Occipital lobe (tissue), 3 donors: ENCODE measurements at places on chromosomes 16 and 17.

- no peak for DNase-seq
Observed at GRCh38 chr17:51442088-51442865, 181.9 kb downstream of the UTP18 start.

DNA sequence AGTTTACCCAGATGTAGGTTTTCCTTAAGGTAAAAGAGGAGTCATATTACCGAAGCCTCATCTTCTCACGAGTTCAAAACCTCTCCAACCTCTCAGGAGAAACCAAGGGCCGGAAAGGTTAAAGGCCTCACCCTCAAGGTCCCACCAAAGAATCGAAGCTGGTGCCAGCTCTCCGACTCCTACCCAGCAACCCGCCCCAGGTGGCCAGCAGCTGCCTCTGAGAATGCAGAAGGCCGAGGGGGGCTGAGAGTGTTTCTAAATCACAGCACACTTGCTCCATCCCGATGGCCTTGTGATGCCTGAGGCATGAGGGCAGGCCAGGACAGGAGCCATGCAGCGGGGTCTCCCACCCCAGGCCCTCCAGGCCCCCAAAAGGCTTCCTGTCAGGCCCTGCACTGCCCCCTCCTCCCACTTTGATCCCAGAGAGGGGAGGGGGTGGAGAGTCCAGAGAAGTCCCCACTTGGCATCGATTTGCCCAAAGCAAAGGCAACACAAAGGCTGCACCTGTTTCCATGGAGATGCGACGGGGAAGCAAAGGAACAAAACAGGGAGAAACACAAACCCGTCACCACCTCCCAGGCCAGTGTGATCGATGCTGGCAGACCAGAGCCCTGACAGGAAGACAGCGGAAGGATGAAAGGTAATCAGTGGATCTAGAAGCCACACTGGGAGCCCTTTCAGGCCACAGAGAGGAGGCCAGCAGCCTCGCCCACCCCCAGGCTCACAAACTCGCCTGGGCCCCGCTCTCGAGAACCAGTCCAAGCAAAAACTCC is 39.0 kb downstream of the CUEDC1 start:
- DNase-seq = no peak

DNA sequence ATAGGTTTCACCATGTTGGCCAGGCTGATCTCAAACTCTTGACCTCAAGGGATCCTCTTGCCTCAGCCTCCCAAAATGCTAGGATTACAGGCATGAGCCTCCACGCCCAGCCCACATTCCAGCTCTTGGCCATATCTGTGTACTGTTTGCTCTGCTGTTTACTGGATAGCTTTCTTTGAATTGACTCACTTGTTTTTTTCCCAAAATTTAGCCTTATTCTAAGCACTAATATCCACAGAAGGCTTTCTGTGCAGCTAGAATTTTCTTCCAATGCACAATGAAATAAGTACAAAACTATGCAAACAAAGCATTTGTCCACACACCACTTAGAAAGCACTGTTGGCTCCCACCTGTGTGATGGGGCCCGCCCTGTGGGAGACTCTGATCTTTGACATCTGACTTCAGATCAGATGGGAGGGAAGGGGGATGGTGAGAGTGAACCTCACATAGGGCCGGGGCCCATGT is 72.2 kb downstream of the CLEC16A start:
- DNase-seq = no peak

GRCh38 chr16:31696968-31697743 is 169.5 kb downstream of the AHSP start:
- DNase-seq = no peak

DNA sequence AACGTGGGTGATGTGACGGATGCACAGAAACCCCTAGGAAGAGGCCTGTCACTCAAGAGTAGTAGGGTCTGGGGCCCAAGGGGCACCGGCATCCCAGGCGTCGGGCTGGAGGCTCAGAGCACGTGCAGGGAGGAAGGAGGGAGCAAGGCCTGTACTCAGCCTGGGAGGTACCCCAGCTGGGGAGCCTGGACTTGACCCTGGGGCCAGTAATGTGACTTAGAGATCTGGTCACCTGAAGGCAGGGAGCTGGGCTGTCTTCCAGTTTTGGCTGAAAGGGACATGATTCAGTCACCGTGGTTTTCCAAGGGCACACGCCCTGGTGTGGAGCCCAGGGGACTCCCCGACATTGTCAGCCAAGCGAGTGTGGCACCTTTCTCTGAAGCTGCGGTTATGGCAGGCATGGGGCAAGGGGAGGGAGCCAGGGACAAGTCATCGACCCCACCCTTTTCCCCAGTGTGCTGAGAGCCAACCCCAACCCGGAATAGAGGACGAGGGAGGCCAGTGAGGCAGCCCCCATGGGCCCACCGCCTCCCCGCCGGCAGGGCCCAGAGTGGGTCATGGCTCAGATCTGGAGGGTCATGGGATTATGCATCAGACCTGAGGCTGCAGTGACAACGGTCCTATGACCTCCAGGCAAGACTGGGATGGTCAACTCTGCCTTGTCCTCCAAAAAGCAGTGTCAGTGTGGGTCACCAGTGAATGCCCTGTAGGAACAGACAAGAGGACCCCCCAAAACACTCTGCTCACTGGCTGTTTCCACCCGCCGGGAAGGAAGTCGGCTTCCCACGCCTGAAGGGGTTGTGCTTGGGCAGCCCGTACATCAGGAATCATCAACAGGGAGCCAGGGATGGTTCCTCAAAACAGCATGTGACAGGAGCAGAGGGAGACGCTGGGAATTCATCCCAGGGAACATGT is 41.9 kb downstream of the MEAK7 start:
- DNase-seq = no peak

DNA sequence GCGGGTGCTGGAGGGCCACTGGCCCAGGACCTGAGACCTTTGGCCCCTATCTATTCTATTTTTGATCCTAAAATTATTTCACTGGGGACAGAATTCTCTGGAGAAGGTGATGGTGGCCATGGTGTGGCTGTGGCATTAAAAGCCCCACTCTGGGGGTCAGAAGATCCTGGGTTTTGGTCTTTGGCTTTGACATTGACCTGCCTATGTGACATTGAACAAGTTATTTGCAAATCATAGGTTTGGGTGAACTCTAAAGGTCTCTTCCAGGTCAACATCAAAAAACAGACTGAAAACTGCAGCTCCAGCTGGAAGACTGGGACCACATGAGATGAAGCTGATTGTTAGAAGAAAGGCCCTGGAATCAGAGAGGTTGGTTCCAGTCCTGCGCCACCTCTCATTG is 2.3 kb upstream of the CDH1 start:
- DNase-seq = no peak
